ENCODE measurements at places on chromosomes 4 and X. TPM values are rescaled to one million over a fixed set of nuclear protein-coding genes. Genes with fewer than 3 reads are reported as not detected.

GRCh38 chrX:136076942-136077341 lies 70.4 kb upstream of the FHL1 start:
- DNase-seq, result peak; percentile 11

- DNase-seq, result no peak
Measured at GRCh38 chr4:120755864-120756263, 166.7 kb downstream of the PRDM5 start.

GRCh38 chr4:7655511-7656243 lies 220.9 kb upstream of the PSAPL1 start:
- peak; percentile 23 for DNase-seq

DNA sequence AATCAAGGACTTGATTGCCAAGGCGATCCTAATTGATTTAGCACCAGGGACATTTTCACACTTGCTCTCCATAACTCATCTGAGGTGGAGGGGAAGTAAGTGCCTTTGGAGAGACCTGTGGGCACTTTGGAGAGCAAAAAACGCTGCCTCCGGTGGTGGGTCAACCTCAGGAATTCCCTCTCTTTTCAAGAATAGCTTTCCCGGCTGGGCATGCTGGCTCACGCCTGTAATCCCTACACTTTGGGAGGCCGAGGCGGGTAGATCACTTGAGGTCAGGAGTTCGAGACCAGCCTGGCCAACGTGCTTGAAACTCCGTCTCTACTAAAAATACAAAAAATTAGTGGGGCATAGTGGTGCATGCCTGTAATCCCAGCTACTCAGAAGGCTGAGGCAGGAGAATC lies 49.2 kb downstream of the PRPS1 start:
- DNase-seq, result peak; percentile 42

JCHAIN gene
- not detected for total RNA-seq

DNA sequence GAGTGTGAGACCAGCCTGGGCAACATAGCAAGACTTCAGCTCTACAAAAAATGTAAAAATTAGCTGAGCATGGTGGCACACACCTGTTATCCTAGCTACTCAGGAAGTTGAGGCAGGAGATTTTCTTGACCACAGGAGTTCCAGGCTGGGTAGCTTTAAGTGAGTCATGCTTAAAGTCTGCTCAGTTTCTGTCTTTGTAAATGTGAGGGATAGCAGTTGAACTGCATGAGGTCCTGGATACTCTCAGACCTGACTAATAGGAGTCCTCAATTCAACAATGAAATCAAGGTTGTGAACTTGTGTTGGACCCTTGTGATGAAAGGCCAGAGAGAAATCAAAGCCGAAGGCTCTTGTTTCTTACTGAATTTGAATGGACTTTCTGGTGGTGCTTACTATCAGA lies 45.2 kb downstream of the STARD8 start:
- DNase-seq, result peak; percentile 29

STK32B gene
- 2.9 TPM for total RNA-seq

GRCh38 chr4:122152711-122153226 lies 638 bp downstream of the BLTP1 start:
- peak; percentile 25 for DNase-seq

DNA sequence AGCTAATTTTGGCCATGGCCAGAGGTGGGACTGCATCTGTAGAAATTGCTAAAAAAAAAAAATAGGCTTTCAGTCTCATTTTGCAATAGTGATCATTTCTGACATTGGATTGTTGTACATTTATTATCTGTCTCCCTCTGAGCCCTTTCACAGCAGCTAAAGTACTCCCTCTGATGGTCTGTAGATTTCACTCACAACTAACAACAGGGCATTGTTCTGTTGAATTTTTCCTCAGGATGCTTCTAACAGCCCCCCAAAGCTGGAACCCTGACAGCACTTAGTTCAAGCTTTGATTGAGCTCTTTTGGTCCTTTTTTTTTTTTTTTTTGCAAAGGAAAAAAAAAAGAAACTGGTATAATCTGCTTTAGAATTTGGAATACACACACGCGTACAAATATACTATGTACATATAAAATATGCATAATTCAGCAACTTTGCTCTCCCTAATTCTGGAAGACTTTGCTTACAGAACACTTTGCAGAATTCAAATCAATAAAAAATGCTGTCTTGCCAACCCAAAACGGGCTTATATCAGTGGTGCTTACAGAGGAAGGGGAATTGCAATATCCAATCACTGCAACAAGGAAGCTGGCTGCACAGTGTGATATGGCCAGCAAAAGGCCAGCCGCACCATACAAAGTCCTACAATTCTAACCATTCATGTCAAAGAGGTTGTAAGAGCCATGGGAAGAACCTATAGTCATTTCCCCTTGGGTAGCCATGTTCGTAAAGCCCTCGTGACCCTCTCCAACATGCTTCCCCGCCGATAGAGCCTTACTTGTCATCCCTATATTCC lies 406.4 kb downstream of the SMARCA1 start:
- no peak for DNase-seq

GRCh38 chrX:15274946-15275345 lies 5.1 kb upstream of the ASB9 start:
- DNase-seq, result no peak

GRCh38 chr4:172962564-172963353 lies 205.9 kb upstream of the GALNT7 start:
- DNase-seq, result peak; percentile 96

DNA sequence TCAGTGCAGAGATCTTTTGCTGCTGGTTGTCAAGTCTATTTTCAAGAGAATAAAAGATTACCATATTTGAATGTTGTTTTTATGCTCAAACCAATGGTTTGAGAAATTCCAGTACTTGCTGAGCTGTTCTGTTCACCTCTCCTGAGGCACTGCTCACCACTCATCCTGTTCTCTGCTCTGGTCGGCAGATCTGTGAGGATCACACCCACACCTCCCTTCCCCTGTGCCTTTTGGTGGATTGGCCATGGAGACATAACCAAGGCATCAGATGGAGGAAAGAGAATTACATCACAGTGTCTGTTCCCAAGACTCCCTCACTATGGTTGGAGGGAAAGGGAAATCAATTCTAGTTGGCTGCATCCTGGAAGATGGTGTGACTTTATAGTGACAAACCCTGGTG lies 391.6 kb downstream of the ARHGAP24 start:
- no peak for DNase-seq

DNA sequence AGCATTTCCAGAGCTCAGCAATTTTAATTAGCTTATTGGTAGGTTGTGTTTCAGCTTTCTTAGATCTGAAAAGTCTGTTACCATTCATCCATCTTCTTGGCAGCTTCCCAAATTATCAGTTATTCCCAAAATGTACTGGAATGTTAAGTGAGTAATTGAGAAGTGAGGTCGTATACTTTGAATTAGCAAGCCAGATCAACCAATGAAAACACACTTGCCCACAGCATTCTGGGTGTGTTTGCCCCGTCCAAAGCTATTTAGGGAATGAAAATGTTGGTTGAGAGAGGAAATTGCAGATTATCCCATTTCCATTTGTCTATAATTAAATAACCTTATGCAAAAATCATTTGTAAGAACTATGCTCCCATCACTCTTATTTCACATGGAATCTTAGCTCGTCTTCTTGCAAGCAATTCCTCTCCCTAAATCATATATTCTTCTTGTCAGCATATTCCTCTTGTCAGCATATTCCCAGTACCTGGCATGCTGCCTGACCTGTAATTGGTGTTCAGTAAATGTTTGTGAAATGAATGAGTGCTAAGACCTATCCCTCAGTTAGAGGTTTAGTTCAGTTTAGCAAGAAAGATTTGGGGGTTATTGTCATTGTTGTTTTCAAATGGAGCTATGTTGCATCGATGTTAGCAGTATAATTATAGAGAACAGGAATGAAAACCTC lies 23.3 kb upstream of the ANTXR2 start:
- DNase-seq, result no peak

NAT8L gene
- 1.2 TPM for total RNA-seq

DNA sequence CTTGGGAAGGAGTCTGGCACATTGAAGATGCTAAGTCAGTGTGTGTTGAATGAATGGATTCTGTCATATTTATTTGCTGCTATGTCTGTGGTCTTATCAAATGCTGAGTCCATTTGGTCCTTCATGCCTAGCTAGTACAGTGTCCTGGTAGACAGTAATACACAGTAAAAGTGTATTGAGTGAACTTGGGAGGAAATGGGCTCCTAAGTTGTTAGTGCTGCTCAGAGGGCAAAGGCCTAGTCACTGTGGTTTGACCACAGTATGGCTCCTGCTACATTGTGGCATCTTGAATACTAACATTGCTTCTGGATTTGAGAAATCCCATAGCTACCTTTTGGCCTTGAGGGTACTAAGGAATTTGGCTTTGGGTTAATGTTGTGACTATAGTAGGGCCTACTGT lies 33.9 kb downstream of the MTM1 start:
- no peak for DNase-seq

DNA sequence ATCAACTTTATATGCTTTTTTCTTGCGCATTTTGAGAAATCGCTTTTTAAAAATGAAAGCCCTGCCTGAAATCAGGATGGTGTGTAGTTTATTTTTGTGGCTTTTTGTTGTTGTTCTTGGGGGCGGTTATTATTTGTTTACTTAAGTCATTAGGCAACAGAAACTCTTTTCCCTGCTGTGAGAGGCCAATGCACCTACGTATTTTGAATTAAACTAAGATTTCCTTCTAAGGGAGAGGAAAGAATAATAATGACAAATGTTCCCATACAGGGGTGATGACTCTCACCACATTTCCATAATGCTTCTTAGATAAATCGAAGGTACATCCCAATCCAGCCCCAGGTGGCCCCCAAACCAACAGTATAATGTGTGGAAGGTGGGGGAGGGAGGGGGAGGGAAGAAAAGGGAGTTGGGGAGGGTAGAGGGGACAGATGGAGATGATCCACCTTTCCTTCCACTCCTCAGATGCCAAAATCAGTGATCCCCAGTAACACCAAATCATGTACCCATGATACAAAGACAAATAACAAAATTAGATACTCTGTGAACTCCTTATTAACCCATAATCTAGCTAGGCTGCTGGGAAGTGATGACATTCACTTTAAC lies 39.6 kb downstream of the ZNF827 start:
- DNase-seq, result no peak

DNA sequence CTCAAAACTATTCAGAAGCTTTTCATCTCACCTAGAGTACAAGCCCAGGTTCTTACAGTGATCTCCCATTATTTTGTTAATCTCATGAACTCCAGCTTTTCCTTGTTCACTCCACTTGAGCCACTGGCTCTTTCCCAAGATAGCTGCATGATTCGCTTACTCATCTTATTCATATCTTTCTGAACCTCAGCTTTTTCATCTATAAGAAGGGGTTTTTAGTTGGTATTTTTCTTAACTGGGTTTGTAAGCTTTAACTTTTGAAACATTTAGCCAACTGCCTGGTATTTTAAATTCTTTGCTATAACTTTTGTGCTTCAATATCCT lies 24.0 kb downstream of the GIMD1 start:
- peak; percentile 76 for DNase-seq

ATP1B4 gene
- total RNA-seq, result not detected

DNA sequence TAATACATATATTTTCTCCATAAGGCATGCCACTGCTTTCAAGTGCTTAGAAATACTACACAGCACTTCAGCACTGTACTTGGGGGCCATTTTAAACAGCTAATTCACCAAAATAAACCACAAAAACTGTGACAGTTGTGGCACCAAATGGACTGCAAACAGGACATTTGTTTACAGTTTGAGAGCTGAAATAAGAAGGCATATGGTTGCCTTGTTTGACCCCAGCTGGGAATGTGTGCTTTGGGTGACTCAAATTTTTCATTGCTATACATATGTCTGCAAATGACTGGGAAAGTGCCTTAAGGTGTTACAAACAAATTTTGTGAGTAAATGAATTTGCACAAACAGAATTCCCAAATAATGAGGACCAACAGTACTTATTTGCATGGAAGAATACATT lies 124.2 kb downstream of the BANK1 start:
- no peak for DNase-seq

GRCh38 chr4:88823058-88823919 lies 125.7 kb upstream of the NAP1L5 start:
- DNase-seq, result peak; percentile 97

SOD3 gene
- 12.0 TPM for total RNA-seq

UGT2B10 gene
- not detected for total RNA-seq

SPANXB1 gene
- total RNA-seq, result not detected

MMRN1 gene
- 0.17 TPM for total RNA-seq

SUPT20HL2 gene
- total RNA-seq, result not detected

DNA sequence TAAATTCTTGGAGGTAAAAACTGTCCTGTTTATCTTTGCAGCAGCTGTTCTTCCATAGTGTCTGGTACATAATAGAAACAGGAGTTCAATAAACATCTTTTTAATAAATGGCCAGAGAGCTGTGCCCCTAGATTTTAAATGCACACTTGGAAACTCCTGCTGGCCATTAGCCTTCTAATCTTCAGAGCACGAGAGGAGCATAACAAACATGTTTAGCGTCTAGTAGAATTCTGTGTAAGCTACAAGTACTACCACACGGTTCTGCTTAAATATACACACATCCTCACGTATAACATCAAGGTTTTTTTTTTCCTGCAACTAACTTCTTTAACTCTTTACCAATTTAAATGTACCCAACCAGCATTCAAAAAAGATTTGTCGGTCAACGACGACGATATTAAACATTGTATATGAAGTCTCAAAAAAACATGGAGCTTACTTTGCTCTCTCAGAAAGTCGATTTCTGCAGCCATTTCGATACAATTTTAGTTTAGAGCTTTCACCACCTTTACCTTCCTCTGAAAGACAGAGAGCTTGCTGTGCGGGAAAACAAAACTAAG lies 628 bp downstream of the SCLT1 start:
- DNase-seq, result peak; percentile 13

- DNase-seq, result no peak
Measured at GRCh38 chr4:131013226-131013625, 1917.3 kb downstream of the C4orf33 start.

DNA sequence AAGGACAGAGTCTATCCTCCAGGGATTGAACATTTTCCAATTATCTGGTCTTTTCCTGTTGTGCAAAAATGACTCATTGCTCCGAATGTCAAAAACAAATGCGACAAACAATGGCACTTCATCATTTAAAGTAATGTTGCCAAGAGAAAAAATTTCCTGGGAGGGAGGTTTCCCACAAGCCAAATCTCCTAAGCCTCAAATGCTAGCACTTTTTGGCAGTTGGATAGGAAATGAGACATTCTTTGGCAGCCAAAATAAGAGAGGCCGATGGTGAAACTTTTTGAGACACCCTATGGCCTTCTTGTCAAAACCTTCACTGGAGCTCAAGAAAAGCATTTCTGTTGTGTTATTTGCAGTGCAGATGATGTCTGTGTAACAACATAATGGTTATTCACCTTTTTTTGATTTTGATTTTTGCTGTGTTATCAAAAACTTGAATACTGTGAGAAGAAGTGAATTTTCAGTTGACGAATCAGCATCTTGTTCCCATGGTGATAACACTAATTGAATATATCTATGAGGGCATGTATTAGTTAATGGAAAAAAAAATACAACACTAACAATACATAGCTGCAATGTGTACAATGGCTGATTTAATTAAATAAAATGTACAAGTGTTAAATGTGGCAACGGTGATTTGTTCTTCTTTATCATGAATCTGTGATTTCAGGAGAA lies 333.8 kb downstream of the ANK2 start:
- peak; percentile 82 for DNase-seq

RTL9 gene
- total RNA-seq, result 0.91 TPM

BEND2 gene
- total RNA-seq, result not detected

GRCh38 chr4:53039741-53040458 lies 177.8 kb downstream of the RASL11B start:
- DNase-seq, result no peak

- DNase-seq, result peak; percentile 100
Measured at GRCh38 chr4:40672528-40673522, 43.2 kb upstream of the RBM47 start.

S100P gene
- total RNA-seq, result not detected

SAGE1 gene
- total RNA-seq, result not detected

All from astrocyte (in vitro differentiated cells and primary cell).